Activated T-cell treated with anti-CD3 and anti-CD28 coated beads for 1 hour (primary cell): ENCODE measurements at places on chromosomes 16 and 17.

- no peak for DNase-seq
Measured at GRCh38 chr17:81393684-81394376, 1.4 kb upstream of the BAHCC1 start.

- no peak for DNase-seq
Measured at GRCh38 chr16:81431554-81432353, 12.9 kb upstream of the CMIP start.

- DNase-seq: no peak
Measured at GRCh38 chr16:70579648-70580630, 56.3 kb downstream of the SF3B3 start.

GRCh38 chr16:9128346-9129342 lies 37.2 kb downstream of the HAPSTR1 start:
- no peak for DNase-seq

GRCh38 chr17:7445619-7445968 lies 733 bp downstream of the CHRNB1 start:
- no peak for DNase-seq

DNA sequence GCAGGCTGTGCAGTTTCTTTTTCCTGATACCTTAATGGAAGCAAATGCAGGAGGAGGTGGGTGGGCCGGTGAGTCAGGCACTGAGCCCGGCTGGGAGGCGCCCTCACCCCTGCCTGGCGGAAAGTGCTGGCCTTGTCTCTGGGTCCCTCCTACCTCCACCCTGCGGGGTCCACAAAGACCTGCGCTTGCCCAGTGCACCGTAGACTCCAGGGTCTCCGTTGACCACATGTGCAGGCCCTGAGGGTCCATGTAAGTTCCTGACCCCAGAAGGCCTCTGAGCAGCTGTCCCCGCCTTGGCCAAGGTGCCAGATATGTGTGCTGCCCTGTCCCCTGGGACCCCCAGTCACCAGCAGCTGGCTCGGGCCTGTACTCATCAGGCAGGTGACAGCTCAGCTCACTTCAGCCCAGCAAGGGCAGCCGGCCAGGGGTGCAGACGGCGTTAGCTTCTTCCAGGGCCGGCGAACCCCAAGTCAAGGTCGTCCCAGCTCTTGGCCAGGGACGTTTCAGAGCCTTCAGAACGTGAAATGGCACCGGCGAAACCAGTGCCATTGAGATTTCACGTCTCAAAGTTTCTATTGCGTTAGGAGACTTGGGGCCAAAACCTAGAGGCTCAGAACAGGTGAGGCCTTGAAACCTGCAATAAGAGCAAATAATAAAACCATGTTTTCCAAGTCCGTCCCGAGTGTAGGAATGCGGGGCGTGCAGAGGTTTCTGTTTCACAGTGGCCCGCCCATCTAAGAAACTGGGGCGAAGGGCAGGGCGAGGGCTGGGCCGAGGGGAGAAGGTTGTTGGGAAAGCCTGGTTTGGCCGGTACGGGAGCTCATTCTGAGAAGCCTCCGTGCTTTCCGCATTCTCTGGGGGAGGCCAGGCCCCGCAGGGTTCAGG lies 12.1 kb downstream of the METRNL start:
- DNase-seq: no peak

DNA sequence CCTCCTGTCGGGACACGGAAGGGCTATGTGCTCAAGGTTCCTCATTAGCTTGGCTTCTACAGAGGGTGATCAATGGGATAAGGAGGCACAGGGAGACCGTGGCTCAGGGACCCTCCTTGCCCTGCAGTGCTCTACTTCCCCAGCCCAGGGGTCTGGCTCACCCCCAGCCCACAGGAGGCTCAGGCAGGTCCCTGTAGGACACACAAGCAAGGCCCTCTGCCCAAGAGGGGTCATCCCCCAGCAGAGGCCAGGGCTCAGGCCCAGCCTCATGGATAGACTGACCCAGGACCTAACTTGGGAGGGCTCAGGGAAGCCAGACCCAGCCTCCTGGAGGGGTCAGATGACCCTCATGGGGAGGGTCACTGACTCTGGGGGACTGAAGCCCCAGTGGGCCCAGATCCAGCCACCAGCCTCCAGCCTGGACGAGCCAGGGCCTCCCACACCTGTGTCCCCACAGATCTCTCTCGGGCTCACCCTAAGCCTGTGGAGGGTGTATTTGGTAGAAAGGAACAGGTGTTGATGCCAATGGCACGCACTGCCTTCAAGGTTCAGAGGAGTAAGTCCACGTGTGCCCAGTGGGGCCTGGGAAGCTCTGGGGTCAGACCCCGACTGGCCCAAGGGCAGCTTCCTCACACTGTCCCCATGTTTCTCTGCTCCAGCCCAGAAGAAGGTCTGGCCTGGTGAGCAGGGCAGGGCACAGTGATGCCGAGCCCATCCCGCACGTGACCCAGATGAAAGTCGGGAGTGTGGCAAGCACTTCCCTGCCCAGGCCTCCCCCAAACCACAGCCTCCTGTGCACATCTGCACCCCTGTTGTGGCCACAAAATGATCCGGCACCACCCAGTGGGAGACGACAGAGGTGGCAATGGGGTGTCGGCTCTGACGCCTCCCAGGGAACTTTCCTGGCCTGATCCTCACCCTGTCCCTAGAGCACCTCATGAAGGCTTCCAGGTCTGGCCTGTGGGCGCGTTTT lies 10.9 kb upstream of the KRTAP17-1 start:
- no peak for DNase-seq

DNA sequence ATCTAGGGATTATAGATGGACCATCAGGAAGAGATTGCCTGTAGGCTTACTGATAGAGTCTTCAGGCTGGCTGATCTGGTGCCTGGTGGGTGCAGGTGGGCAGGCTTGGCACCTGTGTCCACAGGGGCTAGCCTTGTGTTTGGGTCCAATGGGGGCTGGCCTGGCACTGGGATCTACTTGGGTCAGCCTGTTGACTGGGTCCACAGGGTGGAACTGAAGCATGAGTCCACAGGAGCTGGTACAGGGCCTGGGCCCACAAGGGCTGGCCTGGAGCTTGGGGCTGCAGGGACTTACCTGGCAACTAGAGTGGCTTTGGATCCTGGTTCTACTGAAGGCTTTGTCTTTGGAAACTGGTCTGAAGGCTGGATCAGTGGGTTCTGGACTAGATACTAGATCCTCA lies 1217.7 kb downstream of the CDH11 start:
- no peak for DNase-seq

GRCh38 chr16:23771027-23771426 lies 16.2 kb downstream of the CHP2 start:
- no peak for DNase-seq

DNA sequence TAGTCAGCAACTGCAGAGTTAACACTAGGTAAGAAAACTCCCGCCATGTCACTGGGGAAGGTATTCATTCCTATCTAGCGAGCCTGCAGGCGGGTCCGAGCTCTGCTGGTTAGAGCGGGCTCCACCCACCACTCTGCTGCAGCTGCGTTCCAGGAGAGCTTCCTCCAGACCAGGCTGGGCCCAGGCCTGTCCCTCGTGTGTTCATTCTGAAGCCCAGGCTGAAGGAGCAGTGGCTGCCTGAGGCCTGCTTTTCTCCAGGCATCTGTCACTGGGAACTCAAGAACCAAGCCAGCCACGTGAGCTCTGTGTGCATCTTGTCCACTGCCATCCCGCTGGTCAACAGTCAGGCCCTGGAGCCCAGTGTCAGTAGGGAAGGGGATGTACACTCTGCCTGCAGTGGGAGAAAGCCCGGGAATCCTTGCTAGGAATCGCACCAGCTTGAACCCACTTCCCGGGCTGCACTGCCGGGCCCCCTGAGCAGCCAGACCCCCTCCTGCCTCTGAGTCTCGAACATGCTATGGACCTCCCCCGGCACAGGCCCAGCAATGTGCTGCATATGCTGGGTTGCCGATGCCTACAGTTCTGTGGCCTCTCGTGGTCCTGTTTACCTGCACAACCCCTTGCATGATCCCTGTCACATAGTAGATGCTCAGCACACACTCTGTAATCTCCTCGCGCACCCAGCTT lies 51.0 kb upstream of the ENPP7 start:
- no peak for DNase-seq
